ENCODE measurements at places on chromosomes 3 and 15.

- DNase-seq = no peak
Observed at GRCh38 chr3:128415773-128416577, 50.7 kb downstream of the DNAJB8 start.

GRCh38 chr15:45631776-45632175, 3.1 kb upstream of the SQOR start:
- no peak for DNase-seq

GRCh38 chr15:66723826-66724731, 22.0 kb downstream of the SMAD6 start:
- no peak for DNase-seq

DNA sequence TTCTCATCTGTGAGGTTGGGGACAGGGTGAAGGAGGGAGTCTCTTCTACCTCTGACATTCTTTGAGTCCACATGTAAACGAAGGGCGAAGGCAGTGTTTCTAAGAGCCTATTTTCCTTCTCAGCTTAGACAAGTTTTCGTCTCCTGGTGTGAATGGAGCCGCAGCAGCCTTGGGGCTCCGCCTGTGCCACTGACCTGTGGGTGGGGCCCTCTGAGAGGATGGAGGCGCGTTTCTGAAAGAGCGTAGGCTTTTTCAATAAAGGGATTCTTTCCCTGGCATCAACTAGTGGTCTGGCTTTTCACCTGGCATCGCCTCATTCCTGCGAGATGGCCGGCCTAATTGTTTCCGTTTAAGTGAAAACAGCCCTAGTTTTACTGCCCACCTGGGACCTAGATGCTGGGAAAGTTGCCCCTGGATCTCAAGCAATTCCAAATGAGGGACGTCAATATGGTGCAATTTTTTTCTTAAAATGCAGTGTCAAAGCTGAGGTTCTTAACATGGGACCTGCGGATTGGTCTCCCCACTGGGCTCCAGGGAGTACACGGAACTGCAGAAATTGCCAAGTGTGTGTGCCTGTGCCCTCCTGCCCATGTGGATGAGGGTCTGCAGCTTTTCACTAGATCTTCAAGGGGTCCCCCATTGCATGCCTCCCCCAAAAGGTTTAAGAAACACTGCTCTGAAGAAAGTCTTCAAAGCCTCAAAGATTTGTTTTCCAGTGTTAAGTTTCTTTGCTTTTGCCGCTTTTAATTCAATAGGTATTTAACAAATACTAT, 958 bp downstream of the GLDN start:
- no peak for DNase-seq

DNA sequence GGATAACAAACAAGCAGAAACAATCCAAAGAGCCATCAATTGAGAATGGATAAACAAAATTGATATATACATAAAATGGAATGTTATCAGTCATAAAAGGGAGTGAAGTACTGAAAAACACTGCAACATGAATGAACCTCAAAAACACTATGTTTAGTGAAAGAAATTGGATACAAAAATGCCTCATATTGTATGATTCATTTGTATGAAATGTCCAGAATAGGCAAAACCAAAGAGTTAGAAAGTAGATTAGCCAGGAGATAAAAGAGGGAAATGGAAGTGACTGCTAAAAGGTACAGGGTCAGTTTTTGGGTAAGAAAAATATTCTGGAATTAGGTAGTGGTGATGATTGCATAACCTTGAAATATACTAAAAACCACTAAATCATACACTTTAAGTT, 9.8 kb upstream of the SLC25A36 start:
- DNase-seq = no peak

GRCh38 chr3:190064112-190064511, 56.6 kb downstream of the P3H2 start:
- no peak for DNase-seq

GRCh38 chr3:146577662-146578061, 27.5 kb downstream of the PLSCR5 start:
- DNase-seq = no peak

DNA sequence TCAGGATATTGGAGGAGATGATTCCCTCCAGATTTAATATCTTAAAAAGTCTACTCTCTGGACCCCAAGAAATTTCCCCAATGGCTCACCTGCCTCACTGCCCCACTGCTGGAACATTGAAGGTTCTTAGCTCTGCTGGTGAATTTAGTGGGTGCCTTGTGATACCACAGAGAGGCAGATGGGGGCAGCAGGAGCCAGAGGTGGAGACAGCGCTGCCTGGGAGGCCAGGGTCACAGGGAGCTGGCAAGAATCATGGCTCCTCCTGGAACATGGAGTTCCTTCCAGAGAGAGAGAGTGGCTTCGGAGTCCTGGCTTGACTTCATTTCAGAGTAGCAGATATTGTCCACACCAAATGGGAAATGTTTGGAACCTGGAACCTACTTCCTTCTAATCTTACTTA, 263.5 kb upstream of the CFAP20DC start:
- DNase-seq = no peak

- DNase-seq = no peak
Observed at GRCh38 chr3:64289622-64290021, 64.4 kb upstream of the PRICKLE2 start.

- DNase-seq = no peak
Observed at GRCh38 chr3:42729404-42730145, 27.0 kb upstream of the HHATL start.

- DNase-seq = peak; percentile 23
Observed at GRCh38 chr3:80215191-80215590, 447.4 kb upstream of the ROBO1 start.

- DNase-seq = no peak
Observed at GRCh38 chr3:106877627-106878026, 499.6 kb upstream of the CCDC54 start.

- DNase-seq = no peak
Observed at GRCh38 chr3:12351145-12351544, 62.3 kb downstream of the PPARG start.

All from iPS DF 19.7 (cell line).